ENCODE measurements at places on chromosomes 5 and 9.

DNA sequence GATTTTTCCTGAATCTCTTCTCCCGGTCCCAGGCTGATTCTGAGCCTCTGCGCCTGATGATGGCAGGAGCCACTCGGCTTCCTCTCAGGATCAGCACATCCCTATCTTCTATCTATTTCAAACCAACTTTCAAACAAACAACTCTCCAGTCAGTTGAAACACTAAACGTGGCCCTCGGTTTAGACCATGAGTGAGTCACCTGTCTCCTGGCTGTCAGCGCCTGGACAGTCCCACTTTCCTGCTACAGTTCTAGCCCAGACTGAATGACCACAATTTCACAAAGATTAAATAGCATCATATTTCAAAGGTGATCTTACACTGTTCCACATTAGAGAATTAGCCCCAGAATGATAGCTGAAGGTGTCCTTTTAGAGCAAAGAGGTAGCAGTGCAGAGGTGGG lies 6.2 kb downstream of the SLC6A19 start:
- no peak for DNase-seq

GRCh38 chr5:51378448-51379330 lies 4.6 kb upstream of the ISL1 start:
- DNase-seq = no peak

DNA sequence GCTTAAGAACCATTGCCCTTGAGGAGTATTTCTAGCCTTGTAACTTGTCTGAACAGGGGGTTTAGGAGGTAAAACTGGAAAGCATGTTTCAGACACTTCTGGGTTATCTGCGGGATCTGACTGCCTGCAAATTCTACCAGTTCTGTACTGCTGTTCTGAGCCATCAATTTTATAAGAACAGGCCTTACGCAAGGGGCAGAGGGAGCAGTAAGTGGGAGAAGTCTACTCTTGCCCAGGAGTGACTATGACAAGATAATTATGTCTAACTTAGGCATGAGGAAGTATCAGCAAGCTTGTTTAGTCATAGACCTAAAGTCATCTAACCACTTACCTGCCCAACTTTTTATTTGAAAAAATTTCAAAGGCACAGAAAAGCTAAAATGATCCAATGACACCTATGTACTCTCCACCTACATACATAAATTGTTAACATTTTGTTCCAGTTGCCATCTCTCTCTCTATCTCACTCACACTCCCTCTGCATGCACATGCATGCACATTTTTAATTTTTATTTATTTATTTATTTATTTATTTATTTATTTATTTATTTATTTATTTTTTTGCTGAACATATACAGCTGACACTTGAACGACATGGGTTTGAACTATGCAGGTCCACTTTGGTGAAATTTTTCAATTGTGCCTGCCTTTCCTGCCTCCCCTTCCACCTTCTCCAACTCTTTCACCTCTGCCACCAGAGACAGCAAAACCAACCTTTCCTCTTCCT lies 18.4 kb upstream of the DEPDC1B start:
- no peak for DNase-seq

DNA sequence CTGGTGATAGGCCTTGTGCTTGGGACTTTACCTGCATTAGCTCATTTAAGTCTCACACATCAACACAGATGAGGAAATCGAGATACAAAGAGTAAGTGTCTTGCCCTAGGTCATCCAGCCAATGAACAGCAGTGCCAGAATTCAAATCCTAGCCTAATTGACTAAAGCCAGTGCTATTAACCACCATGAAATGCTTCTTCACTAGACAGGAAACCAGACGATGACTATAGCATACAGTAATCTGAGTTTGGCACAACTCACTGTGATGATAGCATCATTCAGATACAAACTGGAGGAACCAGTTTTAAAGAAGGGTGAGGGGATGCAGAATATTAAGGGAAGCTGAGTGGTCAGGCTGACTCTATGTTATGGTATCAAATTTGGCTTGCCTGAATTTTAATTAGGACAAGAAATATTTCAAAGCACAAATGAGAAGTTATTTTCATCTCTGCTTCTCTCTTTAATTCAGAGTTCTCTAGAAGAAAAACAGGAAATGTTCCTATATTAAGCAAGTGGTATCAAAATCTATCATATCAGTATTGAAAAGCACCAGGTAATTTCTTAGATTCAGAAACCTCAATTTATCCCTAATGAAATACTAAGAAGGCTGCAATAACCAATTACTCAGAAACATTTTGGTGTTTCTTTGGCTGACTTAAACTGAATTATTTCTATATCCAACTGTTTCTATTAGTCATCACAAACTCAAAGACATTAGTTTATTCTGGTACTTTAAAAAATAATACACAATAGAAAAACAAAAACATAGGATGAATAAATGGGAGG lies 147.0 kb upstream of the RASA1 start:
- no peak for DNase-seq

GRCh38 chr9:89734600-89735041 lies 129.8 kb downstream of the GADD45G start:
- no peak for DNase-seq

DNA sequence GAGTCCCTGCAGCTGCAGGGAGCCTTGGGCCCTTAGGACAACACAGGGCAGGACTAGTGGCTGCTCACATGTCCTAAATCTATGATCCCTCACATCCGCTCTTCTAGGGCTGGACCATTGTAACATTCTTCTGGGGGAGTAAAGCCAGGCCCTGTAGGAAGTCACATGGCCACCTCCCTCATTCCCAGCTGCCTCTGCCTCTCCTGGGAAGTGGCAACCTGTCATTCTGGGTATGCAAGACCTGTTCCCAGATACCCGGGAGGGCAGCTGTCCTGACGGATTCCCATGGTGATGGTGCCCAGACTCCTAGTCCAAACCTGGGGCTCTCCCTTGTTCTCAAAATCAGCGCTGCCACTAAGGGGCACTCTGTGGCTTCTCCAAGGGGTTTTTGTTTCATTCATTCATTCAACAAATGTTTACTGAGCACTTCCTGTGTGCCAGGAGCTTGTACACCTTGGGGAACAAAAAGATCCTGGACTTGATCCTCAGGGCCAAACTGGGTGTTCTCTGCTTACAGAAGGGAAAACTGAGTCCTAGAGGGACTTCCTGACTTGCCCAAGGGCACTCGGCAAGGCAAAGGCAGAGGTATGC lies 85.6 kb downstream of the PSD2 start:
- DNase-seq = no peak

DNA sequence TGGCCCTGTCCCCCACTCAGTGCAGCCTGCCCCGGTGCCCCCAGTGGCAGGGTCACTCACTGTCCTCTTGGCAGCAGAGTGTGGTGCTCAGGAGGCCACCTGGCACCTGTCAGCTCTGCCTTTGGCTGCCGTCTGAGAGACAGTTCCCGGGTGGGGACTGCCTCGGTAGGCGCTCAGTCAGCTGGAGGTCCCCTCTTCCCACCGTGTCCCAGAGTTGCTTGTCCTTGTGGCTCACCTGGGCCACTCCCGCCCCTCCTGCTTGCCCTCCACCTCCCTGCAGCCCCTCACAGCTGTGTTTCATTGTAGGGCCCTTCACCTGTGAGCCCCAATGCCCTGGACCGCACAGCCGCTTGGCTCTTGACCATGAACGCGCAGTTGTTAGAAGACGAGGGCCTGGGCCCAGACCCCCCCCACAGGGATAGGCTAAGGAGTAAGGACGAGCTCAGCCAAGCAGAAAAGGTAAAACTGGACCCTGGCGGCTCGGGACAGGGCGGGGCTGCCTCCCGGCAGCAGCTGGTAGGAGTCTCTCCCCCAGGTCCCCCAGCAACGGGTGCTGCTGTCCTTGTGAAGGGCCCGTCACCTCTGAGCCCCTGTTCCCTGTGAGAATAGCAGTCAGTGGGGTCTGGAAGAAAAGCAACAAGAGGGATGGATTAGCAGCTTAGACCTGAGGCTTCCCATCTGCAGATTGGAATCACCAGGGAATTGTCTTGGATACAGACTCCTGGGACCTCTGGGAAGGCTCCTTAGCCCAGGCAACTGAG lies 122.7 kb downstream of the DAB2IP start:
- peak; percentile 5 for DNase-seq

DNA sequence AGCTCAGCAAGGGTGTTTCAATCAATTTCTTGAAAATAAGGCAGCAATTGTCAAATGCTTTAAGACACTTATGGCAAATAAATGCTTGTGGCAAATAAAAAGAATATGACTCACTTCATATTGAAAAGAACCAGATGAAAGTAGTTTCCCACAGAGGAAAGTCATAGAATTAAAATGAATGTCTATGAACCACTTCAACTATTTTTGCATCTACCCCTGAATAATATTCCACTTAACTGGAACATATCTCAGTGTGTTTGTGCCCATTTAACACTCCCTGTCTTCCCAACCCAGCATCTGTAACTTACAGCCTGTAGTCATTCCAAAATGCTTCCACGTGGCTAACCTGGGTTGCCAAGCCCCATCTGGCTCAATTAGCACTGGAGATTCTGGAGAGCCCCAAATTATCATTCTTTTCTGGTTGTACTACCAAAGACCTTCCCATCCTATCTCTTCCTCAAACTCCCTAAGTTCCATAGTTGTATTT lies 84.7 kb downstream of the FEM1C start:
- DNase-seq = no peak

GRCh38 chr5:136330353-136331038 lies 34.8 kb downstream of the TRPC7 start:
- no peak for DNase-seq

- no peak for DNase-seq
Observed at GRCh38 chr9:88396836-88397577, 8.8 kb downstream of the SPIN1 start.

GRCh38 chr5:61894046-61894445 lies 412.0 kb upstream of the KIF2A start:
- DNase-seq = no peak

- DNase-seq = no peak
Observed at GRCh38 chr9:124108216-124108615, 96.6 kb downstream of the LHX2 start.

GRCh38 chr5:1498623-1499416 lies 24.9 kb downstream of the LPCAT1 start:
- no peak for DNase-seq

DNA sequence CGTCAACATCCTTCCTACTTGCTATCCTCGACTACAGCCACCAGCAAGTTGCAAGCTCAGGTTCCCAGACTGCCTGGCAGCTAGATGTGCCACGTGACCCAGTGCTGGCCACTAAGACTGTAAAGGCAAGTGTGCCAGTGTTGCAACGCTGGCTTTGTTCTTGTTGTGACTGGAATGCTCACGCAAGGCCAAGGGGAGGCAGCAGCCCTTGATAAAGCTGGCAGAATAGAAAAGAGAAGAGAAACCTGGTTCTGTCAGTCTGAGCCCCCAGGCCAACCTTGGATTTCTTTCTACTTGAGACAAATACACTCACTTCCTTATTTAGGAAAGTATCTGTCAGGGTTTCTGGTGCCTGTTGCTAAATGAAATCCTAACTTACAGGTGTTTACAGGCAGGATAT lies 113.0 kb downstream of the KLHL3 start:
- no peak for DNase-seq

GRCh38 chr5:127089191-127089590 lies 15.9 kb upstream of the C5orf63 start:
- DNase-seq = no peak

DNA sequence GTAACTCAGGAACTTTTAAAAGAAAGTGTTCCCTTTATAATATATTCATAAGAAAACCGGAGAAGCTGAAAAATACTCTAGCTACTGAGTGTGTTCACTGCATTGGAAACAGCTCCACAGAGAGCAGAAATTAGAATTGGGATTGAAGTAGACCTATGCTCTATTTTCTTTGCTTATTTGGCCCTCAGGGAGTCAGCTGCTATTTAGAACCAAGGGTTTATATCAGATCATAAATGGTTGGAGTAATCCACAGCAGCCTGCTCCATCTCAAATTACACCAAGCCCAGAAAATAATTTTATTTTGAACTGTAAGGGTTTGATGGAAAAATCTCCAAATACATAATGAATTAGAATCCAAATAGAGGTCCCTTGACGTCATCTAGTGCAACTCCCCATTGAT lies 202.6 kb downstream of the ADAMTSL1 start:
- no peak for DNase-seq

DNA sequence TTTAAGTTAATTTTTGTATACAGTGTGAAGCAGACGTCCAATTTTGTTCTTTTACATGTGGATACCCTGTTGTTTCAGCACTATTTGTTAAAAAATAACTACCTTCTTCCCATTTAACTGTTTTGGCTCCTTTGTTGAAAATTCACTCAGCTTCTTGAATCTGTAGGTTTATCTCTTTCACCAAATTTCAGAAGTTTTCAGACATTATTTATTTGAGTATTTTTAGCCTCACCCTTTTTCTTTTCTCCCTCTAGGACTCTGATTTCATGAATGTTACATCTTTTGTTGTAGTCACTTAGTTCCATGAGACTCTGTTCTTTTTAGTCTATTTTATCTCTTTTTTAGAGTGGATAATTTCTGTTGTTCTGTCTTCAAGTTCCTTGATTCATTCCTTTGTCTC lies 4.6 kb upstream of the TNPO1 start:
- DNase-seq = no peak

DNA sequence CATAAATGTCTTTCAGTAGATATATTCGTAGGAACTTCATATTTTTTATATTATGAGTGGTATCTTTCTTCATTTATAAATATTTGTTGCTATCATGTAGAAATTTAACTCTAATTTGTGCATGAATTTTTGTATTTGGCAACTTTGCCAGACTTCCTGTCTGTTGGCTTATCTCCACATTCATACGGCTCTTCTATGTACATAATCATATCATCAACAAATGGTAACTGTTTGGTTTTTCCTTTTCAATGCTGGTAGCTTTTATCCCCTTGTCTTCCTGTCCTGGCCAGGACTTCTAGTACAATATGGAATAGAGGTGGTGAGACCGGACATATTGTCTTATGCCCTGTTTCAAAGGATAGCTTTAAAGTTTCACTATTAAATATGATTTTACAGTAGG lies 132.3 kb upstream of the COL5A1 start:
- DNase-seq = no peak

DNA sequence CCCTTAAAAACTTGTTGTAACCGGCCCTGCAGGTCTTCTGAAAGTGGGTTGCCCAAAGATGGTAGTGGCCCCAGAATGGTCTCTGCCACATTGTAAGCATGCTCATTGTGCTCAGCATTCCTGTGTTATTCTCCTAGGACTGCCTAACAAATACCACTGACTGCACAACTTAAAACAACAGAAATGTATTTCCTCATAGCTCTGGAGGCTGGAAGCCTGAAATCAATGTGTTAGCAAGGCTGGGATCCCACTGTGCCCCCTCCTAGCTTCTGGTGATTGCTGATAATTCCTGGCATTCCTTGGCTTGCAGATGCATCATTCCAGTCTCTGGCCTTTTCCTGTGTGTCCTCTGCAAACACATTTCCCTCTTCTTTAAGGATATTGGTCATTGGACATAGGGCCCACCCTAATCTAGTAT lies 3.4 kb upstream of the GCNT4 start:
- no peak for DNase-seq

Measured in activated naive CD4-positive, alpha-beta T cell treated with anti-CD3 and anti-CD28 coated beads, Interleukin-2, amount 50 U/mL, for 16 hours (primary cell).